Hypothalamus (tissue), 51 donors: ENCODE measurements at places on chromosomes 7 and 10.

- DNase-seq, result no peak
Observed at GRCh38 chr10:71014021-71014805, 125.8 kb upstream of the PCBD1 start.

GRCh38 chr7:73860859-73861258, at the start of gene TMEM270:
TMEM270 (plus strand) TSS chr7:73861159; CDS start chr7:73861195, 36 bp downstream.
- DNase-seq, result no peak

DNA sequence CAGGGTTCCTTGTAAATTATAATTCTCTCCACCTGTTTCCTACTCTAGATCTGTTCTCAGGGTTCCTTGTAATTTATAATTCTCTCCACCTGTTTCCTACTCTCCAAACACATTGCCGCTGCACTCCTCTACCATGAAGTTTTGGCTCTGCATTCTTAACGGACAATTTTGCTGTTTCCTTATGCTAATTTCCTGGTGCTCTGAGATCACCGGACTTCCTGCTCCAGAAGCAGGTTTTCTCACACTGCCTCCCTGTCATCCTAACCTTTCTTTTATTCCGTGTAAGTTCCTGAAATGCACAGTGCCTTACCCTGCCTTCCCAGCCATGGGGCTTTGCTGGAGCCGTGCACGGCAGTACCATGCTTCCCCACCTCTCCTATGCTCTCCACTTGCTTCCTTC, 256.8 kb downstream of the PLXNA4 start:
- no peak for DNase-seq

GRCh38 chr7:93569189-93569588, 5.3 kb downstream of the CALCR start:
- no peak for DNase-seq

DNA sequence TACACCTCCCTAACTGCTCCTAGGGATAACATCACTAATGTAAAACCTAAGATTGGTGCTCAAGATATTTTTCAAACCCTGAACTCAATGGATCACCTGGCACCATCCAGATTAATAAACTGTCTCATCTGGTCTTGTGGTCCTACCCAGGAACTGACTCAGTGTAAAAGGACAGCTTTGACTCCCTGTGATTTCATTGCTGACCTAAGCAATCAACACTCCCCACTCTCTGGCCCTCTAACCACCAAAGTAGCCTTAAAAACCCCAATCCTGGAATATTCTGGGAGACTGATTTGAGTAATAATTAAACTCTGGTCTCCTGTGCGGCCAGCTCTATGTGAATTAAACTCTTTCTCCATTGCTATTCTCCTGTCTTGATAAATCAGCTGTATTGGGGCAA, 6.2 kb upstream of the USP54 start:
- no peak for DNase-seq

DNA sequence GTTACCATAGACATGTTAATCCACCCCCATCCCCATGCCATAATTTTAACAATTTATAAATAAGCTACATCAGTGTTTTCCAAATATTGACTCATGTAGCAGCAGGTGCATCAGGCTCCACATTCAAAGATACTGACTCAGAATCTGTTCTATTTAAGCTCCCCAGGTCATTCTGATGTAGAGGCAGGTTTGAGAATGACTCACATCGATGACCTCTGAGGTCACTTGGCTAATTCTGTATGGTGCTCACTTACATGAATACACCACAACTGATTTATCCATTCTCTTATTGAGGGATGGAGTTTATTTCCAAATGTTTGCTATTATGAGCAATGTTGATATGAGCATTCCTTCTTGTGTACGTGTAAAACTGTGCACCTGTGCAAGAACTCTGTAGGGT, 1159.0 kb downstream of the TYW1 start:
- DNase-seq, result no peak

GRCh38 chr7:159016591-159016990, 128.1 kb downstream of the VIPR2 start:
- no peak for DNase-seq

DNA sequence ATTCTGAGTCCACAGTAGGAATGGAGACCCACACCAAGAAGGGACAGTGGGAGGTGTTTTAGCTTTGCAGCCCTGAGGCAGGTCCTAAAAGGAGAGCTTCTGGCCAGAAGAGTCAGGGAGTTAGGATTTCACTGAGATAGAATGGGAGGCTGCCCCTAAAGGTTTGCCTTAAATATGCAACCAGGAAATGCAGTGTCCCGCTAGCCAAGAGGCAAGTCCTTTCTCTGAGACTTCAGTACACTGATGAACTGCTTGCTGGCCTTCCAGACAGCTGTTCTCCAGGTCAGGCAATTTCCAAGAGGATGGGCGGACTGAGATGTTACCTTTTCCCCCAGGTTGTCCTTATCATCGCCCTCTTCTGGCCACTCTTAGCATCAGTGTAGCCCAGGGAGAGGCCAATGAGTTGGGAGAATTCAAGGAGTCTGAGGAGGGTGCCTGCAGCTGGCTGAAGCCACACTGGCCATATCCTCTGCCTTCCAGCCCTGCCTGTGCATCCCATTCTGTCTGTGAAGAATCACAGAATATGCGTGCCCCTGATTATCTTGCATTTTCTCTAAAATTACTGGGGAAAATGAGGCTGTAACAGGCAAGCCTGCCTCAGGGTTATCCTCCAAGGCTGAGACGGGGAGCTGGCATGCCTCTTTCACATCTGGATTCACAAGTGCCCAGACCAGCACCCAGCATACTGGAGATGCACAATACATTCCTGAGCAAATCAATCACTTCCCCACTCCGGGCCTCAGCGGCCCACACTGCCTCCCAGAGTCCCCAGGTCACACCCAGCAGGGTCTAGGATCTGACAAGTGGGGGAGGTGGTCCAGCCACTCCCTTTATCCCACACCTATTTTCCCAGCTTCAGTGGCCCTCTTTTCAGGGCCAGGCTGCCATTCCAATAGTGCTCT, 2.4 kb downstream of the TLL2 start:
- DNase-seq, result peak; percentile 12
